Stimulated activated CD8-positive, alpha-beta memory T cell treated with anti-CD3 and anti-CD28 coated beads, Interleukin-7, amount 100 ng/mL, for 48 hours (primary cell): ENCODE measurements at places on chromosomes 2 and 18.

GRCh38 chr2:167575276-167575675, 672.1 kb downstream of the STK39 start:
- no peak for DNase-seq

DNA sequence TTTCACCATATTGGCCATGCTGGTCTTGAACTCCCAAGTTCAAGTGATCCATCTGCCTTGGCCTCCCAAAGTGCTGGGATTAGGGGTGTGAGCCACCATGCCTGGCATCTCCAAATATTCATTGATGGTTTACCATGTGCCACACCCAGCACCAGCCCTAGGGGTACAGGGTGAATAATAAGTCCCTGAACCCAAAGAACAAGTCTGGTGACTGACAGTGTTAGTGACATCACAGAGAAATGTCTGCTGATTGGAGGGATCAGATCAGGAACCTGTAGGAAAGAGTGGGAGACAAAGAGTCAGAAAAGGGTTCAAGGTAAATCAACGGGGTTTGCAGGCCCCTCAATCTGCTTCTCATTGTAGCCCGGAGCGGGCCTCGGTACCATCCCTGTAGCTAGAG, 118.4 kb upstream of the NABP1 start:
- DNase-seq: no peak

DNA sequence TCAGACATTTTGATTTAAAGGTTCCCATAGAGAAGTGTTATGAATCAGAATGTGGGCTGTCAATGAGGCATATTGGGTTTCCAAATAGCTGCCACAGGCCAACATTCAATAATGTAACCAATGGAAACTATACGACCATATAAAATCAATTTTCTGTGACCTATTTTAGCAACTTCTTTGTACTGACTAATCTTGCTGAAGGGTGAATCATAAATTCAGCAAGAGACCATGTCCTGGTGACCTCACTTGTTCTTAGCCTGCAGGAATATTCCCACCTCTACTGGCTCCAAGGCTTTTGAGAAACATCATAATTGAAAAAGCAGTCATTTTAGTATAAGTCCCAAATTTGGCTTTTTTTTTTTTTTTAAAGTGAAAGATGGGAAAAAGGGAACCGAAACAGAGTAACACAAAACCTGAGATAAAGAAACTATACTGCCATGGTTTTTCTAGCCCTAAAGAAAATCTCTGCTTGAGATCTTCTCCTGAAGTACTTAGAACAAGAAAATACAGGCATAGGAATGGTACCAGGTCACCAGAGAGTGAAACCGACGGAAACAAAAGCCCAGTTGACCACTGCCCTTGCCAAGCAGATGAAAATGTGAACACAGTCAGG, 32.1 kb downstream of the PLEKHM3 start:
- DNase-seq: no peak

DNA sequence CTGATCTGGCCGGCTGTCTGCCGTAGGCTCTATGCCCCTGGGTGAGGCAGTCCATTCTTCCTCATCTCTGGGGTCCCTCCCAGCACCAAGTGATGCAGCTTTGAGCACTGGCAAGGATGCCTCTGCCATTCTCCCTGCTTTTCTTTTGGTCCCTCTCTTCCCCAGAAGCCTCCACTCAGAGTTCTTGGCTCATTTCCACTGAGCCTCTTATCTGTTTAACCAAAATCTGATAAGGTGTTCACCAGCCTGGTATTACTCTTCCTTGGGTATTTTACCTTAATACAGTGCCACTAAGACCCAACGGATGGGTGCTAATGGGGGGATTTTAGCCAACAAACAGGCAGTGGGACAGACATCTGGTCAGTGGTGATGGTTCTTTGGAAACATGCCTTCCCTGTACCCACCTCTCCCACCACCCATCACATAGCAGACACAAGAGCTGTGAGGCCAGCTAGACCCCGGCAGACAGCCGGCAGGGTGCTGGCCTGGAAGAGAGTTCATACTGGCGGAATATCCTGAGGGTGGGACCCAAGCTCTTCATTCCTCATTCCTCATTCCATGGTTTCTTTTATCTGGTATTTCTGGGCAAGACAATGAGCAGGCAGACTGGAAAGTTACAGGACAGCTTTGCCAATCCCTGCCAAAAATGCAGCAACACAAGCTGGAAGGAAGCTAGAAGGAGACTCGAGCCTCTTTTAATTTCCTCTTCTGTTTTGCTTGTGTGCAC, 34.6 kb downstream of the ZBTB7C start:
- no peak for DNase-seq

DNA sequence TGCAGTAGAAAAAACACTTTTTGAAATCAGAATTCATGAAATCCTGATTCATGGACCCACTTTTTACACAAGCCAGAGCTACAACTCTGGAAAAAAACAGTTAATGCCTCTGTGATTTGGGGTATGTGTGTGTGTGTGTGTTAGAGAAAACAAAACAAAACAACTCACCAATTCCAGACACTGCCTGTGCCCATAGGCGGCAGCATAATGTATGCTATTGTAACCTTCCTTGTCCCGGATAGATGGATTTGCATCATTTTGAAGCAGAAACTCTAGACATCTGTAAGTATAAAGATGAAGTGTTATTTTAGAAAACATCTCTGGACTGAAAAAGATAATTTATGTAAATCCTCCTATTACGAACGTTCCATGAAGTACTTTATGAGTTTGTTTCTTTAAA, 152.0 kb upstream of the PGAP1 start:
- DNase-seq: no peak

DNA sequence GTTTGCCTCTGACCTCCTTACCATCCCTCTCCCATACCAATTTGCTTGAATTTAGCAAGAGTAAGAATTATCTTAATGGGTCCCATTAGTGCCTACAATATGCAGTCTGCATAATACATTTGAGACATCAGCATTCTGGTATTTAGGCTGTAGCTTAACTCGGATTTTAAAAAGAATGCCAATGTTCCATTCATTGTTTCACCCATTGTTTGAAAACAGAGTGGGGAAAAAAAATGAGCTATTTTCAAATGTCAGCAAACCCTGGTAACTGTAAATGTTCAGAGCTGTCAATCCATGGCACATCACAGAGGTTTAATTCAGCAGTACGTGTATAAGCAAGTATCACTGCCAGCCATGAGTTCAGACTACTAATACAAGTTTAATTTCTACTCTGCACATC, 61.9 kb upstream of the TSPYL6 start:
- no peak for DNase-seq

DNA sequence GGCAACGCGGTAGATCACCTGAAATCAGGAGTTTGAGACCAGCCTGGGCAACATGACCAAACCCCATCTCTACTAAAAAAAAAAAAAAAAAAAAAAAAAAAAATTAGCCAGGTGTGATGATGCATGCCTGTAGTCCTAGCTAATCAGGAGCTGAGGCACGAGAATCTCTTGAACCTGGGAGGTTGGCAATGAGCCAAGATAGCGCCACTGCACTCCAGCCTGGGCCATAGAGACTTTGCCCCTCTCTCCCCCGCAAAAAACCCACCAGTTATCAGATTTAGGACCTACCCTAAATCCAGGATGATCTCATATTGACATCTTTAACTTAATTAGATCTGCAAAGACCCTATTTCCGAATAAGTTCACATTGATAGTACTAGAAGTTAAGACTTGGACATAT, 29.2 kb upstream of the LDAH start:
- DNase-seq: no peak

GRCh38 chr2:226423498-226423960, 376.1 kb downstream of the IRS1 start:
- DNase-seq: peak; percentile 34

- DNase-seq: no peak
Measured at GRCh38 chr2:120174963-120175581, 48.1 kb downstream of the TMEM185B start.

GRCh38 chr2:191299010-191299409, 53.8 kb downstream of the MYO1B start:
- DNase-seq: no peak

GRCh38 chr18:62809900-62810299, 94.6 kb downstream of the PHLPP1 start:
- no peak for DNase-seq

- no peak for DNase-seq
Measured at GRCh38 chr18:8890957-8891464, 185.7 kb downstream of the MTCL1 start.

DNA sequence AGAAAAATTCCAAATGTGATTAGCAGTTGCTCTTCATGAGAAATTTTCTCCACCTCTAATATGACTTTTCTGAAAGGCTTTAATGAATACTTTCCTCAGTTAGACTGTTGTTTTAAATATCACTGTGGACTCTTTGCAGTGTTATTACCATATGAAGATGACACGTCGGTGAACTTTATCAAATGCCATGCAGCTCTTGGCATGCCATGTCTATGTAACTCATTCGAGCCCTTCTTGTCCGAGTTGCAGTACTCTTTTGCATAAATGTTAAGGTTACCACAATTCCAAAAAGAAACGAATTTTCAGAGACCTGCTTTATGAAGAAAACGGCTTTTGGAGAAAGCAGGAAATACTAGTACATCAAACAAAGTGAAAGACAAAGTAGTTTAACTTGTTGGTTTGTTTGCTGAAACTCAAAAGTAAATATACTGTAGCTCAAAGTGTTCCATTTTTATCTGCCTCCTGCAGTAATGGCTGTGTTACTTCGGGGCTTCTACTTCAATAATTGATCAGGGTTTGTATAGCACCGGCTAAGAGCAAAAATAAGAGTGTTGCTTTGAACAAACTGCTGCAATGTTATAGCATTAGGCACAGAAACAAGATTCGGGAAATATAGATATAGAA, 204.1 kb downstream of the ARHGAP15 start:
- DNase-seq: no peak

DNA sequence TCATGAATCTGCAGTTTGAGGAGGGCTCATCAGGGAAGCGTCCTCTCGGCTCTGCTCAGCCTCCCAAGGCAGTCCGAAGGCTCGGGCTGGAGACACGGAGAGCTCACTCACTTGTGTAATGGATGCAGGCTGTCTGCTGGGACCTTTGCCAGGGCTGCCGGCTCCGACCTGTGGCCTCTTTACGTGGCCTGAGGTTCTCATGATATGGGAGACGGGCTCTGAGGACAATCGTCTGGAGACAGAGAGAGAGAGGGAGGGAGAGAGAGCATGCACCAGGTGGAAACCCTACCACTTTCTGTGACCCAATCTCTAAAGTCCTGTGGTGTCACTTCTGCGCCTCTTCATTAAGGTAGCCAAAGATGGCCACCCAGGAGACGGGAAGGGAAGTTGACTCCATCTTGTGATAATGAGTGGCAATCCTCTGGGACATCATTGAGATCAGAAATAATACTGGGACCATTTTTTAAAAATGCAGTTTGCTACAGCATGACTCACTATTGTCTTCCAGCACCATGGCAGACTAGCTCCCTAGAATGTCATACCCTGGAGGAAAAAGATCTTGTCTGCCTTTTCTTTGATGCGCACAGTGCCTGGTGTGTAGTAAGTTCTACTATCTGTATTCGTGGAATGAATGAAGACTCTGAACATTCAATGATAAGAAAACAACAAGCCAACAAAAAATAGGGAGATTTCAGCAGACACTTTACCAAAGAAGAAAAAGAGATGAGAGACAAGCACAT, 60.2 kb downstream of the CD8B2 start:
- no peak for DNase-seq

GRCh38 chr2:240832205-240832727, 12.2 kb upstream of the KIF1A start:
- peak; percentile 92 for DNase-seq

GRCh38 chr18:66632756-66633155, 28.9 kb upstream of the CDH19 start:
- no peak for DNase-seq

GRCh38 chr2:19839438-19839837, 62.3 kb downstream of the TTC32 start:
- peak; percentile 11 for DNase-seq
